ENCODE measurements at places on chromosomes 12 and 14.

DNA sequence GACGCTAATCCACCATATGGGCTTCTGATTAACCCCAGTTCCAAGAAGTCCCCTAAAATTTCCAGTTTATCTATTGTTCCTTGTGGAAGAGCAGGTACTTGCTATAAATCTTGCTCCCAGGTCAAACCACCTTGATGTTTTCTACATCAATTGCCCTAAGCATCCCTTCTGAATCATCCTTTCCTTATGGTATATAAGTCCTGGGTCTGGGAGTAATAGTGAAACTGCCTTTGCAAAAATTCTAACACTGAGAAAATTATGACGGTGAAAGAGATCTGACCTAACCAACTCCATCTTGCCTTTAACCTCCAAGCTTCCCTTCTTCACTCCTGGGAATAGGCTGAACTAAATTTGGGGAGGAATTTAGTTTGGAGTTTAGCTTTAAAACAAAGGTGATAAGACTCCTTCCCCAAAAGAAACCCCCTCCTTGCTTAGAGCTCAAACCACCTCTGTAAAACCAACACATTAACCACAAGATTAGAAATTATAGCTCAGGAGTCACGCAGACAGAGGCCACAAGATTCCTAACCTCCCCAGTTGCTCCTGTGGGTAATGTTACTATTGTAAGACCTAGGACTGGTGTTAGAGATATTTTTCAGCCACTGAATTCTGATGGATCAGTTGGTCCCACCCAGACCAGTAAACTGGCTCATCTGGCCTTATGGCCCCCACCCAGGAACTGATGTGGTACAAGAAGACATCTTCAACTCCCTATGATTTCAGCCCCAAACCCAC is 33.8 kb upstream of the DTX1 start:
- no peak for DNase-seq

DNA sequence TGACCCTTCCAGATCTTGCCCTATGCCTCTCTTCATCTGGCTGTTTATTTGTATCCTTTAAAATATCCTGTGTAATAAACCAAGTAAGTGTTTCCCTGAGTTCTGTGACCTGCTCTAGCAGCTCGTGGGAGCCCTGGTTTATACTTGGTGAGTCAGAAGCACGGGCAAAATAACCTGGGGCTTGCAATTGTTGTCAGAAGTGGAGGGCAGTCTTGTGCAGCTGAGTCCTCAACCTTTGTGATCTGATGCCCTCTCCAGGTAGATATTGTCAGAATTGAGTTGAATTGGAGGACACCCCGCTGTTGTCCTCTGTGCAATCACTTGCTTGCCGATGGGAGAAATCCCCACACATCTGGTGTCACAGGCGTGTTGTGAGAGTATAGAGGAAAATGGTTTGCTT is 62.5 kb upstream of the PRICKLE1 start:
- DNase-seq = no peak

GRCh38 chr12:85489194-85489593 is 209.2 kb downstream of the ALX1 start:
- DNase-seq = no peak

DNA sequence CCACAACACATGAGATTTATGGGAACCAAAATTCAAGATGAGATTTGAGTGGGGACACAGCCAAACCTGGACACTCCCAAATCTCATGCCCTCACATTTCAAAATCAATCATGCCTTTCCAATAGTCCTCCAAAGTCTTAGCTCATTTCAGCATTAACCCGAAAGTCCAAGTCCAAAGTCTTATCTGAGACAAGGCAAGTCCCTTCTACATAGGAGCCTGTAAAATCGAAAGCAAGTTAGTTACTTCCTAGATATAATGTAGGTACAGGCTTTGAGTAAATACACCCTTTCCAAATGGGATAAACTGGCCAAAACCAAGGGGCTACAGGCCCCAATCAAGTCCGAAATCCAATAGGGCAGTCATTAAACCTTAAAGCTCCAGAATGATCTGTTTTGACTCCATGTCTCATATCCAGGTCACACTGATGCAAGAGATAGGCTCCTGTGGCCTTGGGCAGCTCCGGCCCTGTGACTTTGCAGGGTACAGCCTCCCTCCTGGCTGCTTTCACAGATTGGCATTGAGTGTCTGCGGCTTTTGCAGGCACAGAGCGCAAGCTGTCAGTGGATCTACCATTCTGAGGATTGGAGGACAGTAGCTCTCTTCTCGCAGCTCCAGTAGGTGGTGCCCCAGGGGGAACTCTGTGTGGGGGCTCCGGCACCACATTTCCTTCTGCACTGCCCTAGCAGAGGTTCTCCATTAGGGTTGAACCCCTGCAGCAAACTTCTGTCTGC is 60.1 kb downstream of the LRIG3 start:
- DNase-seq = peak; percentile 78

DNA sequence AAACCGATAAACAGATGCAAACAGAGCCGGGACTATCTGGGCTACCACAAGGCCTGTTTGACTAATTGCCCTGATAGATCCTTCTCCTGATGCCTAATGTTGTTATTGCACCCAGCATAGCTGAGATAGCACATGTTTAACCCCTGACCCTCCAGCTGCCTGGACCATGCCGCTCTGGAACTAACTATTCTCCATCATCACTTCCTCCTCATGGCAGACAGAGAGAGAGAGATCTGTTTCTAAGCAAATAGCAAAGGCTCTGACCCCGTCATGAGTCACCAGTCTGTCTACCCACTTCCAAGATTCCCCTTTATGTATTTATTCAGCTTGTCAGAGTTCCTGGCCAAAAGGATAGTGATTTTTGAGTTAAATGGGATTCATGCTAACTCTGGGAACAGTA is 58.2 kb upstream of the FLRT2 start:
- DNase-seq = peak; percentile 20

- no peak for DNase-seq
Observed at GRCh38 chr12:225012-225411, 11.1 kb upstream of the SLC6A12 start.

DNA sequence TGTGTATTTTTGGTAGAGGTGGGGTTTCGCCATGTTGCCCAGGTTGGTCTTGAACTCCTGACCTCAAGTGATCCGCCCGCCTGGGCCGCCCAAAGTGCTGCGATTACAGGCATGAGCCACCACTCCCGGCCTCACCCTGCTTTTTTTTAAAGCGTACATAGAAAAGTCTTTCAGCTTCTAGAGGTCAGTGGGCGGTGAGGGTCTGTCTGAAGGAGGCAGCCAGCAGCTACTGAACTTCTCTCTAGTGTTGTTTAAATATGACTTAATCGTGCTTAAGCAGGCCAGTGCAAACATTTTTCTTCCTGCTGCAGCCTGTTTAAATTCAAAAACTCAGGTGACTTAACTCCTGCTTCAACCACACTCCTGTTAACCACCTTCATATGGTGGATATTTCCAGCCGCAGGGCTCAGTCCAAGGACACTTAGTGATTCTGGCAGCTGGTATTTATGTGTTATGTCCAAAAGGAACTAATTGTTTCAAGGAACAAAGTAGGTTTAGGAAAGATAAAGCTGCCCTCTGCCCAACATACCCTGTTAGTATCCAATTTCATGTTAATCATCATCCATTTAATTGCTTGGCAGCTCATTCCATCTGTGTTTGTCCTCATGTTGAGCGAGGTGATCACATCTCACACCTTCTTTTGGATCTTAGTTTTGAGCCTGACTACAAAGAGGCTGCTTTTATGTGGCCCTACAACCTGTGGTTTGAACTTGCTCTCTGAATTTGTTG is 2.0 kb downstream of the PRKAB1 start:
- DNase-seq = peak; percentile 88

GRCh38 chr12:118166946-118167345 is 31.0 kb downstream of the PEBP1 start:
- DNase-seq = no peak

DNA sequence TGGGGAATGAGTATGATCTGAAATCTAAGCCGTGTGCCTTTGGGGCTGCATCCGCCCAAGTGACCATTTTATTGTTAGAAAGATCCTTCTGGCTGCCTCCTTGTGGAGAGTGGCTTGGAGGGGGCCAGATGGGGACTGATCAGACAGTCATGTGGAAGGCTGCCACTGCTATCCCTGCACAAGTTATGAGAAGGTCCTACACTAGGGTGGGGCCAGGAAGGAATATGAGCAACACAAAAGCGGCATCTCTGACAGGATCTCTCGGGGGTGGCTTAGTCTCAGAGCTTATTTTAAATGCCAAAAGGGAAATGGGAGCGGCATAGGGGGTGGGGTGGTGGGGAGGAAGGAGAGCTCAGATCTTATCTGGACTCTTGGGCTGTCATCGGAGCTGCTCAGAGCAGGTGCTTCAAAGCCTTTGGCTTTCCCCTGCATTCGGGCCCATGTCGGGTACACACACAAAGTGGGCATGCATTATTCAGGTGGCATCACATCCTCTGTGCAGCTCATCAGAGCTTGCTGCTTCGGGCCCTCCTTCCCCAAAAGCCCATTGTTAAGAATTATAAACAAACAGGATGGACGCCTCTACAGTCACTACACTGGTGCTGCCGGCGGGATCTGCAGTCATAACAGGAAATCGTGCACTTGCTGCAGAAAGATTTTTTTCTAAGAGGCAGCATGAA is 805.4 kb downstream of the VRK1 start:
- DNase-seq = peak; percentile 44

DNA sequence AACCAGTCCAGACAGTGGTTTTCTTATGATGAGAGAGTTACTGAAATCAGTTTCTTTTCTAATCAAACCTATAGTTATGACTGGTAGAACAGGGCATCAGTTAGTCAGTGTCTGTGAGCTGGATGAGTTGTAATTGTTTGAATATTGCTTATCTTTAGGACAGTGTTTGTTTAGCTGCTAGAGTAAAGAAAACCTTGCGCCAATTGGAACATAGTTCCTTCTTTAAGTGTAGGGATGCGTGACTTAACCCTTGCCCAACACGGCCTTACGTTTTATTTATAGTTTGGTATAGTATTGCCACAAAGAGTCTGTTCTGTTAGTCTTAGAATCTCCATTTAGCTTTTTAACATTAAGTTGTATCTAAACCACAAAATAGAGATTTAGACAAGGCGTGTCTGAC is 572.6 kb downstream of the SLC16A7 start:
- no peak for DNase-seq

DNA sequence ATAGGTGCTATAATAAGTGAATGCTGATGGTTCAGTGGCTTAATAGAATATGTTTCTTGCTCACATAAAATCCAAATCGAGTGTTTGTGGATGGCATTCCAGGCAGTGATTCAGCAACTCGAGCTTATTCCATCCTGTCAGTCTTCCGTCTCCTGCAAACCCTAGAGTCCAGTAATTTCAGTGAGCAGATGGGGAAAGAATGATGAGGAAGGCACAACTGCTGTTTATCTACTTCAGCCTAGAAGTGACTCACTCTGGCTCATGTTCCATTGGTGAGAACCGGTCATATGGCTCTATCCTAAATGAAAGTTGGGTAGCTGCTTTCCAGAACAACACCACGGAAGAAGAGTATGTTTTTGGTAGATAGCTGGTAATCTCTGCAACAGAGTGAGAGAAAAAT is 421.8 kb upstream of the PDE3A start:
- DNase-seq = no peak

Data from small intestine (tissue), 16 donors.